ENCODE measurements at places on chromosomes 3 and 15.
A peak's percentile ranks its signal among the peaks of the same experiment; 100 is the strongest.

DNA sequence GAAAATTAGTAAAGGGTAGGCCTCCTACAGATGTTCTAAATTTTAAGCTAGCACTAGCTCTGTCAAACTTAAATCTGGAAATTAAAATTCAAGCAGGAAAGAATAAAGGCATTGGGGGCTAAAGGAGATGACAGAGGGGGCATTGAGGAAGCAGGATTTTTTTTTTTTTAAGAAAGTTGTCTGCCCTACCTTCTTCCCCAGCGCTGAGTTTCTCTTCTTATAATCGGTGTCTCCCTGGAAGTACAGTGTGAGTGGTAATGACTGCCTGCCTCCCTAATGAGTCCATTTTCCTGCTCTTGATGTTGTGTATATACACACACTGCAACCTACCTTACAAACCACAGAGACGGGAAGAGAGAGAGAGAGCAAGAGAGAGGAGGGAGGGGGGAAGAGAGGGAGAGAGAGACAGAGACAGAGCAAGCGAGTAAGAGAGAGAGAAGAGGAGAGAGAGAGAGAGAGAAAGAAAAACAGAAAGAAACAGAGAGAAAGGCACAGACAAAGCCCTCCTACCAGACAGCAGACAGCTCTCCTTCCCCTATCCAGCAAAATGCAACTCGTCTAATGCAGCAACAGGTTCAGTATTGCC, 47.0 kb downstream of the ZBTB20 start:
- DNase-seq: no peak

GRCh38 chr15:78929536-78930264, 15.1 kb downstream of the CTSH start:
- DNase-seq: no peak

GRCh38 chr3:119292666-119293065, 1.5 kb upstream of the ARHGAP31 start:
- no peak for DNase-seq

DNA sequence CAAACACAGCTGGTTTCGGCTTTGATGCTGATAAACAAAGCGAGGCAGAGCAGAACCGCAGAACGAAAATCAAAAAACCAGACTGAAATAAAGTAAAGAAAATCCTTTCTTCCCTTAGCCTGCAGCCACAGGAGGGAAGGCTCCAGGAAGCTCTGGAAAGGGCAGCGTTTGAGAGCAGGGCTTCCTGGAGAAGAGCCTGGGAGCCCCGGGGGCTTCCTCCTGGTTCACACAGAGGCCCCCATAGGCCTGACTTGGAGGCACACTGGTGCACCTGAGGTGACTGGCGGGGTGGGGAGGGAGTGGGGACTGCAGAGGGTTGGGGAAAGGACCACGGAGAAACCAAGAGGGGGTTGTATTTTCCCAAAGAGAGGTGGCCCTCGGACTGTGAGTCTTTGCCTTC, 98.8 kb upstream of the WNT5A start:
- no peak for DNase-seq

DNA sequence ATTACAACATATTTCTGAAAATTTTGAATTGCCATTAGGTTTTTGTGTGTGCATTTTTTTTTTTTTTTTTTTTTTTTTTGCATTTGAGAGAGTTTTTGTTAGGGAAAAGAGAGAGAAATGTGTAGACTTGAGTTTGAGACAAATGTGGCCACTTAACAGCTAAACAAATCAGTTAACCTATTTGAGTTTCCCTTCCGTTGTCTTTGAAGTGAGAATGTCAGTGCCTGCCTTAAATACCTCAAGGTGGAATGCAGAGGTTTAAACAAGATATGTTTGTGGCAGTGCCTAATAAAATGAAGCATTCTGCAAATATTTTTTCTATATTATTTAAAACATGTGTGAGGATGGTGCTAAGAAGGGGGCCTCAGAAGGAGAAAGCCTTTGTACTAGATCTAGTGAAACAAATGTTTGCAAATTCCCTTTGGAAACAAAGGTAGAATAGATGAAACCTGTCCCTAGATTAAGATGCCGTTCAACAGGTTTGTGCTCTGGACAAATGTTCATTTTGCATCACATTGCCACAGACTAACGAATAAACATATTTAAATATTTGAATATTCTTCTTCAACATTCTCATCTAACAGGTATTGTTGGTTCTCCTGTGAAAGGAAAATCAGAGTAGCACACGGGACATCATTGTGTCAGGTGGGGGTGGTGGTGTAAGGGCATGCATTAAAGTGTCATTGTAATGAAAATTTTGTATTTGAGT, 80.7 kb downstream of the SATB1 start:
- DNase-seq: no peak

DNA sequence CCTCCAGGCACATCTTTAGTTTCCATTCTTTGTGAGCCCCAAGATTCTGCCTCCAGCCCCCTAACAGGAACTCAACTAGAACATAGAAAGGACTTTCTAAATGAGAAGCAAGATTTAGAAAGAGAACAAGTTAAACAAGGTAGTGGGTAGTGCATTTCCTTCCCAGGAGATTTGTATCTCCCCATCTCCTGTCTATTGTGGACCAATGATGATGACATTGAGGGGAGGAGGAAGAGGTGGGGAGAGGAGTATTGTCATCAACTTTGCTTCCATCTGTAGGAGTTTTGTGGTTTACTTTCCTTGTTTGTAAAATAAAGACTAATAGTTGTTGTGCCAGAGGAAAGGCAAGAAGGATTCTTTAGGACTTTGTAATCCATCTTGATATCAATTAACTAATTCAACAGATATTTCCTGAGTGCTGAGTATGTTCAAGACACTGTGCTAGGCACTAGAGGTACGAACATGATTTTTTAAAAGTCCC, 235.3 kb upstream of the ROPN1 start:
- DNase-seq: no peak

DNA sequence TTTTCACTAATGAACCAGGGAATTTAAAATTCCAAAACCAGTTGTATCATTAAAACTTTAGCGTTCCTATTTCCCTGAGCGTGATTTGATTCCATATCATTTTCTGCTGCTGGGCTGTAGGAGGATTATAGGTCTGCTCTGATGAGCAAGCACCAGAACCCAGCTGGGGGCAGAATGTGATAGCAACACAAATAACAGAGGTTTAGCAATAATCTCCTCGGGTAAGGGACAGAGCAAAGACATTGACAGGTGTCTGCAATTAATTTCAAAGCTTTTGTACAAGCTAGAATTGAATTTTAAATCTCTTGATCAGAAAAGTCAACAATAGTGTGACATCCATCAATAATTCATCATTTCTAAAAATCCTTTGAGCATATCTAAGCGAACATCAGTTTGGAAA, 163.4 kb upstream of the RAP2B start:
- no peak for DNase-seq

DNA sequence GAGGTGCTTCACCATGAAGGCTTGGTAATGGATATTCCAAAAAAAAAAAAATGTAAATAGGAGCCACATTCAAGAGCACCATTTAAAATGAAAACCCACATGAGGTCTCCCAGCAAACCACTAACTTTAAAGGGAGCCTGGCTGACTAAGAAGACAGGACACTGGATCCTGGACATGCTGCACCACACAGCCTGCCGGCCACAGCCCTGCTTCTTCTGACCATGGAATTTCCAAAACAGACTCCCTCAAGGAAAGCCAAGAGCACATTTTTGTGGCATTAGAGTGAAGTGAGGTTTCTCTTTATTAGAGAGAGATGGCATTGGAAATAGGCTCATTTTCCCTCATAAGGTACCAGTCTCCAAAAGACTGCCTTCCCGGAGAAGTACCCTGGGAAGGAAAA, 113.9 kb downstream of the RORA start:
- DNase-seq: no peak

- no peak for DNase-seq
These were observed 263.3 kb downstream of the NEK10 start for GRCh38 chr3:27105904-27106303.

GRCh38 chr3:156161172-156161571, 40.8 kb downstream of the KCNAB1 start:
- no peak for DNase-seq

DNA sequence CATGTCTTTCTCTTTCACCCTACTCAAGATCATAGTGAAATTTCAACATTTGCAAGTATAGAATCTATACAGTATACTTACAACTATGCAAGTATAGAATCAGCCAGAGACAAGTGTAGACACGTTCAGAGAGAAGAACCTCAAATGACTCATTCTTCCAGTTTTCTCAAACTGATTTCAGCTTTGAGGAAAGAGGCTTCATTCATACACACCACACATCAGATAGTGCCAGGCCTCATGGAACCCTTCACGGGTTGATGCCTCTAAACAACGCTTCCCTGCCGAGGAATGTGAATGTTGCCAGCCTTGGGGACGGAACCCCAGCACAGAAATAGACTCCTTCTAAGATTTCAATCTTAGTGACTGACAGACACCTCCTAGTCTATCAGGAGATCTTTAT, 135.7 kb downstream of the FOXP1 start:
- no peak for DNase-seq

DNA sequence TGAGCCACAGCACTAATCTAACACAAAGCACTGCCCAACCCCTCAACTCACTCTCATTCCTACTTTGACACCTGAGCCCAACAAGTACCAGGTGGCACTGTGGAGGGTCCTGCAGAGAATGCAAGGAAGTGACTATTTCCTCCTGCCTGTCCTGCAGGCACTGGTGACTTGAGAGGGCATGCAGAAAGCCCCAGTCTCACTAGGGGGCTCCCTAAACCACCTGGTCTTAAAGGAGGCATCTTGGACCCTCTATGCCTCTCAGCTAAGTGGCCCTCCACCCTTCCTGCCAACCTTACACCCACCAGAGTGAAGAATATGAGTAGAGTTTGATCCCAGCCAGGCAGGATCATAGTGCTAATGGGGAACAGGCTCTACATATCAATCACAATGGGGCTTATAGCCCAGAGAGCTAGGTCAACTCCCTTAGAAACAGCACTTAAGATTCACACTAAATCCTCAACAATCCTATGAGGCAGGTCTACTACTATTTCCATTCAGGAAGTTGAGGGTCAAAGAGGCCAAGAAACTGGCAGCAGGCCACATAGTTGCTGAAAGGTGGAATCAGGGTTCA, 15.2 kb downstream of the TRAIP start:
- no peak for DNase-seq

- DNase-seq: peak; percentile 16
These were observed 256.7 kb upstream of the KCNH8 start for GRCh38 chr3:18891641-18892040.

GRCh38 chr3:172223870-172224269, 184.5 kb downstream of the FNDC3B start:
- DNase-seq: no peak

GRCh38 chr15:49064281-49064653, 18.0 kb upstream of the SECISBP2L start:
- no peak for DNase-seq

- DNase-seq: no peak
These were observed 3.5 kb downstream of the PLEKHO2 start for GRCh38 chr15:64845183-64845611.

DNA sequence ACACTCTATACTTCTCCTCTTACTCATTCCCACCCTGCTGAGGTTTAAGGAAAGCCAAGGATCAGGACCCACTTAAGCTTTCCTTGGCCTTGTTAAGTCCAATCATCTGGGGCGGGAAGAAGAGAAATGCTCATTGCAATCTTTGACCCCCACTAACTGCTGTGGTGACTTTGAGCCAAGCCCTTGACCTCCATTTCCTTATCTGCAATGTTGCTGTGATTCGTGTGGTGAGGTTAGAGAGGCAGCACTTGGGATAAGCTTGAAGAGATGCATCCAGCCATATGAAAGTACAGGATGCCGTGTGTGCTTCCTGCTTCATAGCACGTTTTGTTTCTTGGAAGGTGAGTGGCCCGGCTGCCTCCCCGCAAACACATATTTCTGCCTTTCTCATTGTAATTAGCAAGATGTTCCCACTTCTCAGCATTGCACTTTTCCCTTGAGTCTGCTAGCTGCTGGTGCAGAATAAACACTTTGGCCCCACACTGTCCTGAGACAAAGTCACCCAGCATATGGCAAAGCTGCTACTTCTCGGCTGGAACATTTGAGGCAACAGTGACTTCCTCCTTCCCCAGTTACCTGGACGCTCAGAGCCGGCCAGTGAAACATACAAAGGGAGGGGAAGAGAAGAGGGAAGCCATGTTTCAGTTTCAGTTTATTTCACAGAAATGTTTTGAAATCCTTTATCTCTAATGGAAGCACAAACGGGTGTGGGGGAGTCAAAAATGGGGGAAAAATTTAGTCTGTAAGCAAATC, 10.5 kb upstream of the NUDT16 start:
- DNase-seq: no peak

DNA sequence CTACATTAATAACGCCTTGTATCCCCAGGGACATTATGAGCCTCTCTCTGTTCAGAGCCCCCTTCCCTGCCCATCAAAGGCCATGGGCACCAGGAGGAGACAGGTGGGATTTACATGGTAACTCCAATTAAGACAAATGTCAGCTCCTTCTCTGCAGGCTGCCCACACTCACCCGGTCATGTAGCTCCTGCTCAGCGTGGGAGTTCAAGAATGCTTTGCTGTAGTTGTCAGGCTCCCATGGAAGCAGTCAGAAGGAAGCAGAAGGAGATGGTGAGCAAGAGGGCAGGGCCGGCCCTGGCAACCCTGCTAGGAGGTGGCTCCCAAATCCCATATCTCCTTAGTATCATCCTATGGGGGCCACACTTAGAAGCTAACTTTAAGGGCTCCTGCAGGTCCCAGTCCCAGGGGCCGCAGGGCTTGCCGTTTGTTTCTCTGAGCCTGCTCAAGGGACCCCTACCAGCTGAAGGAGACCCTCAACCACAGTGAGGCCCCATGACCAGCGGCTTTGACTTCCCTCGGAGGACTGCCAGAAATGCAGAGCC, 218.4 kb upstream of the TLE3 start:
- no peak for DNase-seq

- DNase-seq: no peak
These were observed 237.1 kb upstream of the PROK2 start for GRCh38 chr3:72022027-72022426.

DNA sequence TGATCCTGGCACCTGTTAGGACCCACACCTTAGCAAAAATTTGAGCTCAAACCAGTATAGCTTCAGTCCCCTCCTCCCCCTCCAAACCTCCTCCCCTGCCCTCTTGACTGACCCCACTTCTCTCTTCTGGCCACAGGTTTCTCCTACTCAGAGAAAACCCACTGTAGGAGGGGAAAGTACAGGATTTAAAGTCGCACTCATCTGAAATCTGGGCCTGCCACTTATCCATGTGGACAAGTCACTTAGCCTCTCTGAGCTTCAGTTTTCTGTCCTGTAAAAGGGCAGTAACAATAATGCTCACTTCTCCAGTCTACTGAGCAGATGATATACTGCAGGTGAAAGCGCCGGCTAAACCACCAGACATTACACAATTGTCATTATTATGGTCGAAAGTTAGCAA, 142.7 kb downstream of the MEGF11 start:
- DNase-seq: no peak

- no peak for DNase-seq
These were observed 85.6 kb downstream of the BCHE start for GRCh38 chr3:165751637-165752036.

All from stimulated activated CD8-positive, alpha-beta memory T cell treated with anti-CD3 and anti-CD28 coated beads, Interleukin-15, amount 100 ng/mL, for 48 hours (primary cell).